ENCODE measurements at places on chromosomes 2 and 18.

GRCh38 chr18:70380915-70381896 lies 92.4 kb downstream of the SOCS6 start:
- DNase-seq, result no peak

GRCh38 chr2:229489016-229489415 lies 217.9 kb upstream of the PID1 start:
- no peak for DNase-seq

DNA sequence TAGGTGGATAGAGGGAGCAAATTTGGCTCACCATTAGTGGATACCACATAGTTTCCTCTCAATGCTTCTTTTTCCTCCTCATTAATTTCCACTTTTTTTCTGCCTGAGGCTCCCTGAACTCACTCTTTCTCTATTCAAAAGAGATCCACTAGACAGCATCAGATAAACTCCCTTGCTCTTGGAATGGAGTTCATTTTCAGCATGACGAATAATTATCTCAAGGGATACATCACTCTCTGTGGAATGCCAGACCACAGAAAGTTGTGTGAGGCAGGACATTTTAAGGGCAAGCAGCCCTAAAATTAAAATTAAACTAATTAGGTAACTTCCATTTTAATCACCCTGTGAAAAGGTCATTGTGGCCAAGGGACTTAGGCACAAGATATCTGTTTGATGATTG lies 1920.1 kb upstream of the CELF4 start:
- DNase-seq, result peak; percentile 11

DNA sequence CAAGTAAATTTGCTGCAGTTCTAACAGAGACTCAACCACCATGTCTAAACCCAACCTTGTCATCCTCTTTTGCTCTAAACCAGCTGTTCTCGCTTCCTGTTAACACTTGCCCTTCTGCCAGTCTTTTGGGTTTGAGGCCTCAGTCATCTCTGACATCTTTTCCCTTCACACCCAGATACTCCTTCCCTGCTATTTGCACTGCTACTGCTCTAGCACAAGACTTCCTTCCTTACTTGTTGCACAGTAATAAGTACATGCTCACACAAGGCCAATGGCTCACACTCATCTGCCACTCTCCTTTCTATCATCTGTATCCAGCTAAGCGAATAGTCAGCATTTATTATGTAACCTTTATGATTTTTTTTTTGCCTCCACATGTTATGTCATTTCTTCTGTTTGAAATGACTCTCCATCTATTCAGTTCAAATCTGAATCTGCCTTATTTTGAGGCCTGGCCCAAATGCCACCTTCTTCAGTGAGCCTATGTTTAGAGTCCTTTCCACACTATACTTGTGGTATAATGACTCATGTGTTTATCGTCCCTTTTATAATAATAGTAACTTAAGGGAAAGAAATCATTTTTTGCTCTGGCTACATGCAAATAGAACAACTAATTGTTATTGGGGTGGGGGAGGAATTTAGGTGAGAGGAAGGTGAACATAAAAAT lies 22.5 kb upstream of the CDKL4 start:
- DNase-seq, result no peak

DNA sequence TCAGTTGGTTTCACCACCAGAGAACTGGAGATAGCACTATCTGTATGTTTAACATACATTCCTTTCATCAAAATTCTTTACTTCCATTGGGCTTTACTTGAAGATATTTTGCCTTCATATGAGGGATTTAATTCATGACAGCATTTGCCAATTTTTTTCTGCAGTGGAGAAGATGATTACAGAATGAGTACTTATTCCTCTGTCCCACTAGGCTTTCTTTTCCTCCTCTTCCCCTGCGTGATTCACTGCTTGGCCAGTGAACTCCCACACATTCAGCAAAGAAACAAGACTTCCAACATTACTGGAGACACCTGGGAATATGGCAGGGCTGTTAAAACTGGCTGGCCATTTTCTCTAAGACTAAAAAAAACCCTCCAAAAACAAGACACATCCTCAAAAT lies 425.8 kb upstream of the KCNH7 start:
- peak; percentile 69 for DNase-seq

DNA sequence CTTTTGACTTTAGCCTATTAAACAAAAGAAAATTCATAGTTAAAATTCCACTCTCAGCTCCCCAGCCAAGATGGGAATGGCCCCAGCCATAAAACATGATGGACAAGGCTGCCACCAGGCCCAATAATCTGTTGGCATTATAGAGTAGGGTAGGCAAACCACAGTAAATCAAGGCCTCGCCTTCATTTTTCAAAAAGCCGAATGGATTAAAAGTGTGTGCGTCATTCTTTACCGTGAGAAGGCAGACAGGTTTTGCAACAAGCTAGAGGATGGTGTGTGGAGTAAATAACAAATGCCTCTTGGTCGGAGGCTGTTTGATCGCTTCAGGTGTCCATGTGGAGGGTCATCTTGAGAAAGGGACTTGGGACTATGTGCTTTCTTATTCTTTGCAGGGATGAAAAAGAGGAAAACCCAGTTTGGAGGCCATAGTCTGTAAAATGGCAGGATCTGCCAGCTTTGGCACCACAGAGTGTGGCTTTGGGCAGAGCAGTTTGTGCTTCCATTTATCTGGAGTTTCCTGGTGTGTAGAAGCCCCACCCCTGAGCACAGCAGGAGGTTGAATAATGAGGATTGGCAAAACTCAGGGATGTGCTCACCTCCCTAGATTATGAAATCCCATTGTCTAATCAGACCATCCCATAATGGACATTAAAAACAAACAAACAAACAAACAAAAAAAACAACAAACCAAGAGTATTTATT lies 57.1 kb upstream of the ITGB6 start:
- peak; percentile 25 for DNase-seq

DNA sequence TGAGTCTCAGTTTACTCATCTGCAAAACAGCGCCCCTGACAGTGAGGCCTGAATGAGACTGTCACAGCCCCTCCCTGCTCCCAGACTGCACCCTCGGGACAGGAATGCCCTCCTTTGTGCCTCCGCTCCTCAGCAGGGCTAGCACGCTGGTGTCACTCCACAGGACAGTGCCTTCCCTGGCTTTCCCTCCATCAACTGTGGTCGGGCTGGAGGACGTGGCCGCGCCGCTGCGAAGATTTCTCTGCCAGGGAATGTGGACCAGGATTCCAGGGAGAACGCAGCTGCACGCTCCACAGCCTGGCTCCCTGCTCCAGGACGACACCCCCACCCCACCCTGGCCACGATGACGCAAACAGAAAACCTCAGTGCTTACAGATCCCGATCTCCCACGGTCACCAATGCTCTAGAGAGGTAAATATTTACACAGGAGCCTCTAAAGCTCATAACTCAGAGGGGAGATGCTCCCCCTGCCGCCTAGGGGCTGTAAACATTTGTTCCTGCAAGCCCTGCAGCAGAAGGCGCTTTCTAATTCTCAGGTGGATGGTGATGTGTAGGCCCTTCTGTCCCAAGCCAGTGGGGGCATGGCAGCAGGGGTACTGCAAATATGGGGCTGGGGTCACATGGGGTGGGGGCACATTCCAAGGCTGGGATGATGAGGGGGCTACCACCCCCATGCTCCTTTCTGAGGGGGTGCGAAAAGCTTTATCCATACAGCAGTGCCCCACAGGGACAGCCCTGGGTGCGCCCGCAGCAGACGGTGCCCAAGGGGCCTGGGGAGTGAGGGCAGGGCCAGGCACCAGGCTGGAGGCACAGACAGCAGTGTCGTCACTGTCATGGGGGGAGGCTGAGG lies 12.4 kb downstream of the HS6ST1 start:
- peak; percentile 92 for DNase-seq

- peak; percentile 92 for DNase-seq
Measured at GRCh38 chr2:177543007-177543760, 150.6 kb downstream of the AGPS start.

DNA sequence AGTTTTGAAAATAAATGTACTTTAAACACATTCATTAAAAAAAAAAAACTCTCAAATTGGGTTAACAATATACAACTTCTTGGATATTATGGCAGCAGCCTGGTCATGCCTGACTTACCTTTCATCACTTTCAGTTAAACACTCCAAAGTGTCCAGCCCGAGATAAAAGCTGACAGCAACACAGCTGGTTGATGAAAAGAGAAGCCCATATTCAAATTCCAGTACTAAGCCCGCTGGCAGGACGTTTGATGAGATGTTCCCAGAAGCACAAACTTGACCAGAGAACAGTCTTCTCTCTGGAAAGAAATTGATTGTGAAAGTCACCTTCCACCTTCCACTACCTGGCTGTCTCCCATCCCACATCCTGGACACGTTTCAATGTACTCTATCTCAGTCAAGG lies 586.3 kb downstream of the TDRD15 start:
- DNase-seq, result no peak

DNA sequence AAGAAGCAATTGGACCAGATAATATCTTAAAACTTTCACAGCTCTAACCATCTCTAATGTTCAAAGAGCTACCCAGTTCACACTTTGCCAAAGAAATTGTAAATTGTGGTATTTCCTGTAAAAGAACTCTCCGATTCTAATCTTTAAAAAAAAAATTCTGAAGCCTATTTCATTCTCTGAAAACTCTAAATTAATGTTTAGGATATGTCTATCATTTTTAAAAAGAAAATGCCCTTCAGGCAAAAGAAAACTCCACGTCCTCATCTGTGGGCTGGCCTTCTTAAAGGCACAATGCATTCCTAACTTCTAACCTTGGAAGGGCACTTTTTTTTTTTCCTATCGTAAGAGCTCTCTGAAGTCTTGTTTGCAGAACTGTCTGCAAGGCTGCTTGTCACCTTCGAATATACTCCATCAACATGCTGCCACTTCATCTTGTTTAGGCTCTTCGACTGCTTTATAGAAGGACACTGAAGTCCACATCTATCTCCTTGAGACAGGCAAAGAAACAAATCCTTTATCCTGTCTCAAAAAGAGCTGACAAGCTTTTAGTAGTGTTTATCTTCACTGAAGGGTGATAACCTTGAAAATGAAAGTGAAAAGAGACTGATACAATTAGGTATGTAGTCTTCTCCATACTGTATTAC lies 124.3 kb upstream of the SLC39A10 start:
- peak; percentile 6 for DNase-seq

DNA sequence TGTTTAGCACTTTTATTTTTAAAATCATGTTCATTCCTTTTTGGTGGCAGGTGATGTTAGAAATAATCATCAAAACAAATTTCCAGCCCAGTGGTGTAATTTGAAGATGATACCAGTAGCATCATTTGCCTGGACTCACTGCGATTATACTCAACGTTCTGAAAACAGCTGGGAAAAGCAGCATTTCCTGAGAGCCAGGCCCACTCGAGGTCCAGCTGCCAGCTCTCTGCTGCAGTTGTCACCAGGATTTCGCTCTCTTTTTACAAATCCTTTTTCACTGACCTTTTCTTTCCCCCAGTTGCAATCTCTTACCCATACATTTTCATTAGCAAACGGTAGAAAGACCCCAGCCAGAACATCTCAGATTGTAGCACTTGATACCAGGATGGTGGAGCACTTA lies 110.6 kb upstream of the LYPD1 start:
- DNase-seq, result no peak

Data from fibroblast of skin of right quadriceps (primary cell).